ENCODE measurements at places on chromosomes 3 and 15.

DNA sequence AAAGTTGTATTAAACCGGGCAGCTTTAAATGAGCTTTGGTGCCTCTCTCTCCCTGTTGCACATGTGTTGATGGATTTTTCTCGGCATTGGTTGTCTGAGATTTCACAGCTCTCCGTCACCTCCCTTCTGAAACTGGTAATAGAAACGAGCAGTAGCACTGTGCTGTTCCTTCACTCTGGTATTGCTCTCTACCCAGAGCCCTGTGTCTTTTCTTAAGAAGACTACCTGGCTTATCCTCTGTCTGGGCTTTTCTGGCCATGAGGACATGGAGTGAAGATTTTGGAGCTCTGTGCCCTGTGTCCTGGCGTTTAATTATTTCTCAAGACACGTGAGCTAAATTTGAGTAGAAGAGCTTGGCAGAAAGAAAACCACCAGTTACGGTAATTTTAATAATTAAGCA is 209.6 kb upstream of the EIF1B start:
- DNase-seq: peak; percentile 13

DNA sequence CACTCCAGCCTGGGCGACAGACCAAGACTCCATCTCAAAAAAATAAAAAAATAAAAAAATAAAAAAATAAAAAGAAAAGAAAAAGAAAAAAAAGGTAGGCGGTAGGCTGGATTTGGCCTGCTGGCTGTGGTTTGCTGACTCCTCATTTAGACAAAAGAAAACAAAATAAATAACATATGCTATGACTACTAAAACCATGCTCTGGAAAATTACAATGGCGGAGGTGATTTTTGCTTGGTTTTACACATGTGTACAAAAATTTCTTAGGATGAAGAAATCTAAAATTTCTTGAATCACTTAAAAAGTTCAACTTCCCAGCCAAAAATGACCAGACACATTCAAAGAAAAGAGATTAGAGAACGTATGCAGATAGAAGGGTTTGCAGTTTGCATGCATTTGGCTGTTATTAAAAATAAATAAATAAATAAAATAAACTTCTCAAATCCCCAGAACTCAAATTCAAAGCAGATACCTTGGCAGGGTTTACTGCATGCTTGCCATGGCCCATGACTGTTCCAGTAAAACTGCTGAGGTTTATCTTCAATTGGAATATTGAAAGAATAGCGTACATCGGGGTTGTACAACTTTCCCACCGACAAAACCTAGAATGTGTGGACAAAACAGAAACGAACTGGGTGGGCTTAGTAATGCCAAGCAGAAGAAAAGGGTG is 65.9 kb downstream of the ADAMTS9 start:
- DNase-seq: no peak

GRCh38 chr3:177294221-177294620 is 96.9 kb upstream of the TBL1XR1 start:
- no peak for DNase-seq

DNA sequence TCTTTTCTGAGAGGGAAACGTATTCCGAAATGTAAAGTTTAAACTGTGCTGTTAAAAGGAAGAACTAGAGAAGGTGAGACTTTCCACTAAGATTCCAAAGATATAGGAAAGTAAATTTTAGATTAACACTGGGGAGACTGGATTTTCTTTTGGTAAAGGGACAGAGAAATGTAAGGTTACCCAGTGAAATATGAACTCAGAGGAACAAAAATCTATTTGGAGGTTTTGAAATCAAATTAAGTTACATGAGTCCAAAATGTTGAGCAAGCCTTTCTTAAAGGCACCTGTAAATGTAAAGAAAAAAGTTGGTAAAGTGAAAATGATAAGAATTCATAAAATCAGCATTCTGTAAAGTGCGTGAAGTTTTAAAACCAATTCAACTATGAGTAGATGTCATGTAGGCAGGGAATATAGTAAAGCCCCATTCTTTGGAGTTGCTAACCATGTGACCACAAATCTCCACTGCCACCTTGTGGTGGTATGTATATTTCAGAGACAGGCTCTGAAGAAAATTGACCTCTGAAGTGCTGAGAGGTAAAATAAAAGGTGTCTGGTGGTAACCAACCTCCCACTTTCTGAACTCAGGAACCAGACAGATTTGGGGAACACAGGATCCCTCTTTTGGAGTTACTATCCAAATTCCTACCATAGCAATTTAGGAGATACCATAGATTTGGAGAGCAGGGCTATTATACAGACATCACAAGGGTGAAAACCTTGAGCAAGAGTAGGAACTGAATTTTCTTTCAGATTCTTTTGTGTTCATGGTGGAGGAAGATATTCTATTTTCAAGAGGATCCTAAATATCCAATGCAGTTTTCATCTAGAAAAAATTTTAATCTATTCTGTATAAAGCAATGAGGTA is 215.3 kb downstream of the ROBO2 start:
- DNase-seq: no peak

DNA sequence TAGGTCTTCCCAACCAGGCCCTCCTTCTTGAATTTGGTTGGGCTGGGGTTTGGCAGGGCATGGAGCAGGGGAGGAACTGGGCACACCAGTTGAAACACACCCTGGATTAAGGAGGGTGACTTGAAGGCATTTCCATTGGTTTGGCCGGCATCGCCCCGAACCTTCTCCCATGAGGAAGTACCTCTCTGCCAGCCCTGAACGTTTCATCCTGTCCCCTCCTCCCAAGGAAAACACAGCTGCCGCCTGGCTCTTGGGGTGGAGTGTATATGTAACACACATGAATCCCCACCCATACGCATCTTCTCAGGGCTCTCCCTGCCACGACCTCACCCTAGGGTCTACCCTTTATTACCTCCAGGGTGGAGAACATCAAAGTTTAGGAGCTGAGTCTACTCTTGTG is 14.6 kb downstream of the UBAP1L start:
- no peak for DNase-seq
